ENCODE measurements at places on chromosomes 1 and 21.

- no peak for DNase-seq
These were observed 65.4 kb upstream of the ARTN start for GRCh38 chr1:43867976-43868740.

GRCh38 chr1:41901551-41901950 lies 17.2 kb downstream of the HIVEP3 start:
- no peak for DNase-seq

DNA sequence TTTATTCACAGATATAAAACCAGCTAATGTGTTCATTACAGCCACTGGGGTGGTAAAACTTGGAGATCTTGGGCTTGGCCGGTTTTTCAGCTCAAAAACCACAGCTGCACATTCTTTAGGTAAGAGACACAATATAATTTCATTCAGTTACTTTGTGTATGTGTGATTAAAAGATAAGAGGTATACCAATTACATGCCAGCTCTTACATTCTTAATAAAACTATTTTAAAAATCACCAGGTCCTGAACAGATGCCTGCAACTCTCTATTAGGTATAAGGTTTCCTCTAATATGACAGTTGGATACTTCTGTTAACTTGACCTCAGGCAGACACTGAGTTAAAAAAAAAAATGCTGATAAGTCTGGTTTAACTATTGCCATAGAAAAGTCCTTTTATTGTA lies 122.1 kb downstream of the NEK7 start:
- DNase-seq: no peak

DNA sequence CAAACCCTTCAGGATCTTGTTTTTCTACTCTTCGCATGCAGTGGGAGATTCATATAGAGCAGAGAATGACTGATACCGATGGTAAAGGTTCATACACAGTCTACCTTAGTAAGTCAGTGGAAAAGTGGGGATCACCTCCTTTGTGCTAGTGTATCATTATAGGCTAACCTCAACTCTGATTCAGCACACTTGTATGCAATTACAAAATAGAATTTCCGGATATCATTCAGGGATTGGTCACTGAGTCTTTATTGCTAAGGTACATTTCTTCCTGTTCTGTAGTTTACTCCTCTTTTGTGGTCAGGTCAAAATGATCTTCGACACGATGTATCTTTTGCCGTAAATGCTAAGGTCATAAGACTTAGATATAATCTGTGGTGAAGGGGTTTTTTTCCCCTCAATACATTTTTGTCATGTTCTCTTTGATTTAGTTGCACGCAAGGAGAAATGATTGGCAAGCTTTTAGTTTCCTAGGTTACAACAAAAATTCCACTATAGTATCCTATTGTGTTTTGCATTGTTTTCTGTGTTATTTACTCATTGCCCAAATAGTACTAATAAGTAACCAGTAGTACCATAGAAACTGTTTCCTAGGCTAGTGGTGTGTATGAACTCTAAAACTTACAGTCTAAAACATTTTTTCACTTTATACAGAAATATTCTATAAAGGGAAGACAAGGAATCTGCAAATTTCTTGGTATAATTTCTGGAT lies 35.7 kb upstream of the PLA2G4A start:
- no peak for DNase-seq

DNA sequence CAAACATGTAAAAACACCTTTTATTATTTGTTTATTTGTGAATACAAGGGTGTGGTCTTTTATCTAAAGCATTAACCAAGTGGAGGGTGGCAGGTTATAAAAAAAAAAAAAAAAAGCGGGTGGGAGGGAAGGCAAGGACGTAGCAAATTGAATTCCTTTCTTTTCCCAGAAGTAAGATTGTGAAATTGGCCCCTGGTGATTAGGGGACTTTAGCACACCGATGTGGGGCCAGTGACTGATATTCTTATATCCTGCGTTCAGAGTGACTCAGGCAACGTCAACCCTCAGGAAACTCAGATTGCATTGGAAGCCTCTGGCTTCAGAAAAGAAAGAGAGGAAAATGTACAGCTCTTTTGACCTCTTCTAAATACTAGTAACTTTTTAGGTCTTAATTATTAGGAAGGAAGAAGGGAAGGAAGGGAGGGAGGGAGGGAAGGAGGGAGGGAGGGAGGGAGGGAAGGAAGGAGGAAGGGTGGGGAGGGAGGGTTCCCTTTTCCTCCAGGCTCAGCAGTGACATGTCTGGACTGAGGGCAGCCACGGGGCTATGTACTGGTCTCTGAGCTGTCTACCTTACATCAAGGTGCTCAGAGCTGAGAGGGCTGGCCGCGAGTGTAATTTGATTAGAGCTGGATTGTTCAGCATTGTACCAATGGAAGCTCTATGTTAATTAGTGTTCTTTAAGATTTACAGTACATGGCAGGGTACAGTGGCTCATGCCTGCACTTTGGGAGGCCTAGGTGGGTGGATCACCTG lies 30.2 kb downstream of the EVA1C start:
- no peak for DNase-seq

GRCh38 chr1:230262867-230263567 lies 163.1 kb downstream of the PGBD5 start:
- DNase-seq: no peak

- peak; percentile 95 for DNase-seq
These were observed 21.1 kb upstream of the SRSF4 start for GRCh38 chr1:29202584-29203340.

- DNase-seq: no peak
These were observed 569 bp upstream of the WARS2 start for GRCh38 chr1:119141020-119141424.

DNA sequence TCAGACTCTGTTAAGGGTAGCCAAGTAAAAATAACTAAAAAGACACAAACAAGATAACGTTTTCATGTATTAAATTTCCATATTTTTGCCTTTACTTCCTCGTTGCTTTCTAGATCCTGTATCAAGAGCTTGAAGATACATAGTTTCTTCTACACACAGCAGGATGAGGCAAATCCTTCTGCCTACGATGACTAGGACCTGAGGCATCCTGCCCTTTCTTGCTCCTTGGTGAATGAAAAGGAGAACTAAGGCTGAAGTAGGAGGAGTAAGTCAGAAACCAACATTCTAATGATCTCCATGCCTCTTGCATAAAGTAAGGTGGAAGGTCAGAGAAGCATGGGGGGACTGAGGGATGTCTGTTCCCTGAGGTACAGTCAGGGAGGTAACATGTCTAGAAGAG lies 102.6 kb downstream of the GPATCH2 start:
- no peak for DNase-seq

DNA sequence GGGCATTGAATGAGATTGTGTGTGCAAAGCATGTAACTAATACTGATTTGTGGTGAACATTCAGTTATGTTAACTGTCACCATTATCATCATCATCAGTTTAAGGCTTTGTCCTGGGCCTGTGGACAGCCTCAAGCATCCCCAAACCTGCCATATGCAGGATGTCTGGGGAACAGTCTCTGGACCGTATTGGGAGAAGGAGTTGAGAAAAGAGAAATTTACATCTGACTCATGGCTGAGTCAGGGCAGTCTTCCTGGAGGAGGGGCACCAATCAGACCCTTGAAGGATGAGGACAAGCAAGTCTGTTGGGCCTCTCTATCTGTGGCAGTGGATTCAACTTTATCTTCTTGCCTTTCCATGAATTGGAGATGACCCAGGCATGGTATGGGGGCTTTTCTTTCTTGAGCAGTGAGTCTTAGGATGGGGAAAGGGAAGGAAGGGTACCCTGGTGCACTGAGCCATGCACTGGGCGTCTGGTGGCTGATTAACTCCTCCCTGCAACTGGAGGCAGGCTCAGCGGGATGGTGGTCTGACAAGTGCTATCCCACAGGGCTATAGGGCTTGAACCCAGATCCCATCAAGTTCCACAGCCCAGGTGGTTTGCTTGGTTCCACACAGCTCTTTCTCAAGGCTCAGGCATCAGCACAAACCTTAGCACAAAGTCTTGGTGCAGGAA lies 2.9 kb downstream of the PADI3 start:
- no peak for DNase-seq

DNA sequence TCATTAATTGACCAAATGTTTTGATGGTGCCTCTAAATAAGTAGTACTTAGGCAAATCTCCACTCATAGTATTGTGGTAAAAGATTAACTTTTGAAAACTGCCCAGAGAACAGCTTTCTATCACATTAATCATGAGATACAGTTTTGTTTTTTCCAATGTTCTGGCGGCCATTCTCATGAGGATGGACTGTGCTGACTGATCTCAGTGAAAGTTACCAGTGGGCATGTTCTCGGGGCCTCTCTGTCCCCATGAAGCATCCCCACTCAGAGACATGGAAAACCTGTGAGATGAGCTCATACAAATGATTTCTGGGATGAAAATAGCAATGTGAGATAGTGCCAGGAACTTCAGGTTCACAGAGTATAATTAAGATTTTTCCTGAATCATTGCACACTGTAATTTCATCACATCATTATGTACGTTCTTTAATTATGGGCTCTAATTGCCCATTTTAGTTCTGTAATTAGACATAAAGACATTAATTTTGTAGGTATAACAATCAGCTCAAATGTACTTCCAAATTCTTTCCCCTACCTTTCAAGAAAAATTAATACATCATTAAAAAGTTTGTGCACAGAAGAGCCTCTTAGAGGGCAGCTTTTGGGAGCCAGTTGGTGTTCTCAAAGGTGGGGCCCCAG lies 40.5 kb downstream of the DDR2 start:
- no peak for DNase-seq

DNA sequence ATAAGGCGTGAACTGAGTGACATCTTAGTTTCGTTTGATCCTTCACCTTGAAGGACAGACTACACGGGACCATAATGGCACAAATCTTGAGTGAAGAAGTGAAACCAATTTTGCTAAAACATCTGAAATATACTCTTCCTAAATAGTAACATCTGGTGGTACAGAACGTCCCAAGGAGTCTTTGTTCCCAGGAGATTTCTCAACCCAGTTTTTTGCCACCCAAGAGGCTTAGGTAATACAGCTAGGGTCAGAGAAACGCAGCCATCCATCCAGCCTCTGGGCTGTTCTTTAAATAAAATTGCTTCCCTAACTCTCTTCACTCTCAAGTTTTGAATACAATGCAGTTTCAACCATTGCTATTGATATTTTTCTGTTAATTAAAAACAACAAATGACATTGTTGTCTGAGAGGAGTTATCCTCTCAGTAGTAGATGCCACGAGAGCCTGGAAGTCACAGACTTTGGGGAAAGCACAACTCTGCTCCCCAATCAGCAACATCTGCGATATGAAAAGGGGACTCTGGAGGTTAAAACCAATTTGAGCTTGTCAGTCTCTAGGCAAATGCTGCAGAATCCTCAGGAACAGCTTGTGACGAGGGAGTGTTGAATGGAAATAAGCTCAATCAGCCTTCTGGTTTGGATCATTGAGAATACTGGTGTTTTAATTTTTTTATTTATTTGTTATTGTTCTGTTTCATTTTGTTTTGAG lies 394.3 kb upstream of the ADGRL2 start:
- DNase-seq: no peak

DNA sequence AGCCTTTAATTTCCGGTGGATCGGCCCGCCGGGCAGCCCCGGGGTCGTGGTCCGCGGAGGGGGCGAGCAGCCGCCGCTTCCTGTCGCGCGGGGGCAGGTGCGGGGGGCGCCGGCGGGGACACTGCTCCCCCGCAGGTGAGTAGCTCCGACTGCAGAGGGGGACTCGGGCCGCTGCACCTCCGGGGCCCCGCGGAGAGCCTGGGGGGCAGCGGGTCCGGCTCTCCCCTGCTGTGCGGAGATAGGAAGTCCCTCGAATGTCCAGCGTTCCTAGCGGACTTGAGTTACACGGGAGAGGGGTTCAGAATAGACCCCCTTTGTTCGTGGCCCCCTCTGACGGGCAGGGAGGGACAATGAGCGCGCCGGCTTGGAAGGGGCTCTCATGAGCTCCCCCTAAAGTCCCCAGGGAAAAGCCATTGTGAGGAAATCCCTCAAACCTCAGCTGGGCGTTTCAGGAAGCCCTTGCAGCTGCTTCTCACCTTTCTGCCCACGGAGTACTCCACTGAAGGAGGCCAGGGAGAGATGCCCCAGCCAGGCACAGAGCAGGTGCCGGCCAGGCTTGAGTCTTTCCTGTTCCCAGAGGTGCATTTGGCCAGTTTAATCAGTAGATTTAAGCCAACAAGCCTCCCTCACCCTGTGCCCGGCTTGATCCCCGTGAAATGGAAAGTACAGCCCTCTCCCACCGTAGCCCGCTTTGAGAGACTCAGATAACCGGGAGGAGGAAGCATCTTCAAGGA lies 925 bp downstream of the PDE9A start:
- no peak for DNase-seq

GRCh38 chr21:36555199-36555800 lies 75.4 kb upstream of the CLDN14 start:
- no peak for DNase-seq

DNA sequence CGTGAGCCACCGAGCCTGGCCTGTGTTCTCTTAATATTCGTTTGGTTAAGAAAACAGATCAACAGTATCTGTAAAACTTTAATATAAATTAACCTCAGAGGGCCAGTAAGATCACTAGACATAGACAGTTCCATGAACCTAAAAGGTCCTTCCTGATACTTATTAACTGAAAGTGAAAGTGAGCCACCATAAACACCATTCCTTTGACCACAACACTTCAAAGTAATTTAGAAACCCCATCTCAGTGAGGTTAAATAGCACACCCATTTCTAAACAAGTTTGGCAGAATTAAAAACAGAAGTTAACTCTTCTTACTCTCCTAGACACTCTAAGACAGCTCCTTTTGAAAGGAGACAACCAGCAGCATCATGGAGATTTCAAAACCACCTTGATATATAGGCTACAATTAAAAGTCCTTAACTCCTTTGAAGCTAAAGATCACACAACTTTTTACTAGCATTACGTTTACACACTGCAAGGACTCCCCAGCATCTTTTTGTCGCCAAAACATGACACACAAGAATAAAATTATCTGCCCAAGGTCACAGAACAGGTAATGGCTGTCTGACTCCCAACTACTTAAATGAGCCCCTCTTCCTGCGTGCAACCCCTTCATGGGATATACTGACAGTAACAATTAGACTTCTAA lies 2.2 kb downstream of the RNF19B start:
- DNase-seq: no peak

- DNase-seq: no peak
These were observed 53.3 kb downstream of the MRPS6 start for GRCh38 chr21:34126691-34127090.

- no peak for DNase-seq
These were observed 180.3 kb downstream of the PTBP2 start for GRCh38 chr1:96901783-96902363.

DNA sequence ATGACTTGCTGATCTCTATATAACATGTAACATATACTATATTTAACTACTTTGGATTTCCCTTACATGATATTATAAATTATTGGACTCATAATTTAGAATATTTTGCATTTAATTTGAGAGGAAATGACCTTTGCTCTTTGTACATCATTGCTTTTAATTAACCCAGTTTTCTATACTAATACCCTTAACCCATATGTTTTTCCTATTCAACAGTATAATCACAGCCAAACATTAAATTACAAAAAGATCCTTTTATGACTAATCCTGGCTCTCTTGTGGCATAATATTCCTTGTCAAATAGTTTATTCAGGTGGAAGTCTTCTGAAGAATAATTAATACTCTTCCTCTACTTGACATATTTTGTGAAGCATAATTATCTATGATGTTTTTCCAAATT lies 56.0 kb upstream of the GPR52 start:
- DNase-seq: no peak

GRCh38 chr1:50368179-50369007 lies 54.9 kb downstream of the DMRTA2 start:
- peak; percentile 6 for DNase-seq

- DNase-seq: no peak
These were observed 9.2 kb downstream of the ZNF692 start for GRCh38 chr1:248849637-248850036.

- no peak for DNase-seq
These were observed 62.5 kb downstream of the ASH1L start for GRCh38 chr1:155499953-155500639.
